ENCODE measurements at places on chromosomes 5 and 9.
A peak's percentile ranks its signal among the peaks of the same experiment; 100 is the strongest.

DNA sequence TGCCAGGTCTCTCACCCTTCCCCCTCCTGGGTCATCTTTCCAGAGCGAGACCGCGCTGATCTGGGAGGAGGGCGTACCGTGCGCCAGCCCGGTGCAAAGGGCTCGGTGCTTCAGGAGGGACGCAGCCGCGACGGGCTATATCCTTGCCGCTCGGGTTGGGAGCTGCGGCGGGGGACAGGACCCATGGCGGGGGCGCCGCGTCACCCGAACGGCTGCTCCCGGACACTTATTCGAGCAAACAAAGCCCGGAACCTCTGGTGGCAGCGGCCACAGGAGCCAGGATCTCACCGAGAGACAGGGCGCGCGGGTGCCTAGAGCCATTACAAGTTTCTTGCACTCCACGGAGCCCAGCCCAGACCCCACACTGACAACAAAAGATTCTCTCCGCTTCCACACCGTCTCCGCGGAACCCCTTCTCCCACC lies 1.3 kb downstream of the SEMA6A start:
- DNase-seq = no peak

- no peak for DNase-seq
Observed at GRCh38 chr5:158108177-158108576, 249.2 kb upstream of the CLINT1 start.

DNA sequence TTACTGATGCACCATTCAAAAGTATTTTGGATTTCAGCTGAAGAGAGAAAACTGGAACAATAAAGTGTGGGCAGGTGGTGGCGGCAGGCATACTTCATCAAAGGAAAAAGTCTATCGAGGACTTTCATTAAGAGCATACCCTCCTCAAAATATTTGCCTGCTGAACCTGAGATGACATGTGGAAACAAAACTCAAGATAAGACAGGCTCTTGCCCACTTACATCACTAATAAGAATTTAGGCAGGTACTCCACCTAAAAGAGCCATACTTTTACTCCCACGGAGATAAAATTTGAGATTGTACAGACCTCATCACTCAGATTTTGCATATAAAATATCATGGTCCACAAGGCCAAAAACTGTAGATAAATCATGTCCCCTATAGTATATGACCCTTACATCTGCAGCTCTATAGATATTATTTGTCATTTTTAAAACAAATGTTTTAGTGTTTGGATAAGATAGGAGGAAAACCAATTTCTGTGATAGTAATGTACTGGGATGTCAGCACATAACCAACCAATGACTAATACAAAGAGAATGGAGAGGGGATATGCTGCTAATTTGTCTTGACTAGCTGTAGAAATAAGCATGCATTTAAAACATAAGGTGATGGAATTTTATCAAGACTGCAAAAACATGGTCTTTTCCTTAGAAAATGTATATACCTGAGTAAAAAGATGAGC lies 730.6 kb upstream of the ZNF608 start:
- no peak for DNase-seq

DNA sequence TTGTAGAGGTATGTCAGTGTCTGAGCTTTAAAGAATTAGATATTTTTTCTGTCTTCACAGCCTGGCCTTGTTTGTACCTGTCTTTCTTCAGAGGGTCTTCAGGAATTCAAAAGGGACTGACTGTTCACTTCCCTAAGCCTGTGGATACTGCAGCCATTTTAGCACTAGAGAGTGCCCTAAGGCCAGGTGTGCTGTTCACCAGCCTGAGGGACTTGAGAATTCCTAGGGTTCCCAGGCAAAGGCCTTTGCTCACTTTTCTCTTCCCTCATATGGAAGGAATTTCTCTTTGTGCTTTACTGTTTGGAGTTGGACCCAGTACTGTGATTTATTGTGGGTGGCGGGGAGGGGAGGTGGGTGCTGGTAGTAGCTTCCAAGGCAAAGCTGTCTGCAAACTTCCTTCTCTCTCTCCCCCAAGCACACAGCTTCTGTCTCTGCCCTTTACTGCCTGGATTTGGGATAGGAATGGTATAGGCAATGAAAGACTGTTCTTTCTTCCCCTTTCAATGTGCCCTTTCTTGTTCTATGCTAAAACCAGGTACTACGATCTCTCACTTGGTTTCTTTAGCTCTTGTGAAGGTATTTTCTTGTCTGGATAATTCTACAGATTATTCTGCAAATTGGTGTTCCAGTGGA lies 9.7 kb upstream of the LRRC70 start:
- DNase-seq = no peak

- no peak for DNase-seq
Observed at GRCh38 chr9:1273859-1274258, 223.7 kb downstream of the DMRT2 start.

GRCh38 chr5:124918618-124919017 lies 172.2 kb upstream of the ZNF608 start:
- no peak for DNase-seq

GRCh38 chr9:3480353-3480655 lies 45.5 kb downstream of the RFX3 start:
- DNase-seq = no peak

DNA sequence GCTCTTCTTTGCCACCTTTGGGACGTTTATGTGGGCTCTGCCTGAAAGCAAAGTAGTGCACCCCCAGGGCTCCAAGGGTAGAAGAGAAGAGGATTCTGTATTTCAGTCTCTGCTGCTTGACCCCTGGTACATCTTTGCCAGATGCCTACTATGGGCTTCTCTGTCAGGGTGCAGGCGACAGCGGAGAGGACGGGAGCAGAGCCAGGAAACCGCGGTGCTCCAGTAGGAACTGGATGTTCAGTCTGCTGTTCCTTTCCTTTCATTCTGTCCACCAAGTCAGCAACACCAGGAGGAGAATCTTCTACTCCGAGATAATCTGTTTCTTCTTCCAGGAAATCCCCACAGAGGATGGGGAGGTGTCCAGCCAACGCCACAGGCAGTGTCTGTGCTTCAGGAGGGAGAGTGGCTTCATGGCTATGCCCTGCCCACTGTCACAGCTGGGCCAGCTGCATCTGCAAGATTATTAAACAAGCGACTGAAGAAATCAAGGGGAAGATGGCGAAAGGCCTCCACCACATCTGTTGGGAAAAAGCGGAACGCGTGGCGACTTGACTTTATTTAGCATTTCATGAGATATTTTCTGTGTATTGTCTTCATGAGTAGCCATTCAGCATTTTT lies 398.3 kb downstream of the IRX1 start:
- DNase-seq = no peak

DNA sequence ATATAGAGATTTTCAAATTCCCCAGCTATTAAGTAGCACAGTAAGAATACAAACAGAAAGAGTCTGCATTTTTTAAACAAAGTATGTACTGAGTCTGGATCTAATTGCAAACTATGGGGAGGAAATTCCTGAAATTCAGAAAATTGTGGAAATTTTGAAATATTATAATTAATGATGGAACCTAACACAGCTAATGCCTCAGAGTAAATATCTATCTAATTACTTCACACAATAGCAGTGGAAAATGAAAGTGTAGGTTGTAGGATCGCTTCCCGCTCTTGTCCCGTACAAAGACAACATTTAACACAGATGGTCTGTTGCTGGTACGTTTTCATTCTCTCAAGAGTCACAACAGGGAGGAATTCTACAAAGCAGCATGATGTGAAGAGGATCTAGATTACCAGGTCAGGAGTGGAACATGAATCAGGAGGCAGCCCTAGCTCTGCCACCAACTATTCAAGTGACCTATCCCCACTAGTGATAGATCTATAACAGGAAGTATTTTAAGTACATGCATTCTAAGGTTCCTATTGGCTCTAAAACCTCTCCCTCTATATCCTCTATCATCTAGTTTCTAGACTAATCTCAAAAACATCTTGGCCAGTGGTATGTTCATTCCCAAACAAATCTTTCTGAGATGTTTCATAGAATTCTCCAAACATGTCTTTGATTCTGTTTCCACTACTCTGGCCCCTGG lies 58.9 kb upstream of the GRAMD2B start:
- DNase-seq = no peak

GRCh38 chr5:178492278-178492677 lies 97.9 kb downstream of the COL23A1 start:
- DNase-seq = no peak

- DNase-seq = no peak
Observed at GRCh38 chr9:88936132-88936531, 55.1 kb upstream of the S1PR3 start.

GRCh38 chr5:36300191-36300926 lies 1.3 kb downstream of the RANBP3L start:
- no peak for DNase-seq

- DNase-seq = no peak
Observed at GRCh38 chr9:135810806-135811575, 96.4 kb downstream of the CAMSAP1 start.

DNA sequence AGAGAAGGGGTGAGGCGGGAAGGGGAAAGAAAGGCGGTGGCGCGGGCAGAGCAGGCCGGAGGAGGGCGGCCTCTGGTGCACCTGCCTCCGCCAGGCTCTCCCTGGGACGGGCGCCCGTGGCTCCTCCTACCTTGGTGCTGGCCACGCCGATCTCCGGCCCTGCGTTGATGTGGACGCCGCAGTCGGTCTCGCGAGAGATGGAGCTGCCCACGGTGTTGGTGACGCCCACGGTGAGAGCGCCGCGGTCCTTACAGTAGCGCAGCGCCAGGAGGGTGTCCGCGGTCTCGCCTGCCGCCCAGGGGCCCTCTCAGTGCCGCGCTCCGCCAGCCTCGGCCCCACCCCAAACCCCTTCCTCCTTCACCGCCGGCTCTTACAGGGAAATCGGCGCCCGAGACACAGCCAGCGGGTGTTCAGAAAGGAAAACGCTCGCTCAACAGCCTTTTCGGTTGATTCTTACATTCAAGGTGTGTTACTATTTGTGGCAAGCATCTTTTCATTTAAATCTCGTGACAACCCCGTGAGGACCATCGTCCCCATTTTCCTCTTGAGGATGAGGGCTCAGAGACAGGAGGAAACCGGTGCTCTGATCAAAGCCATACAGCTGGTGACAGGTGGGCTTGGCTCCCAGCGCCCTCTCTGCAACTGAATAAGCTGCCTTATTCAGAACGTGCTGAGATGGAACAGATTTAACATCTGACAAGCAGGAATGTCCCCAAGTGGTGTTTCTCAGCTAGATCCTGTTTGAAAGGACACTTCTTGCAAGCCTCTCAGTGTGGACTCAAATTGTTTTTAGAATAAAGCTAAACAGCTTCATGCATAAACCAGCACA lies 22.0 kb upstream of the MAPK9 start:
- DNase-seq = no peak

GRCh38 chr5:89556215-89556913 lies 673.4 kb upstream of the MEF2C start:
- peak; percentile 72 for DNase-seq

GRCh38 chr5:139461698-139462097 lies 845 bp downstream of the ECSCR start:
- DNase-seq = no peak

DNA sequence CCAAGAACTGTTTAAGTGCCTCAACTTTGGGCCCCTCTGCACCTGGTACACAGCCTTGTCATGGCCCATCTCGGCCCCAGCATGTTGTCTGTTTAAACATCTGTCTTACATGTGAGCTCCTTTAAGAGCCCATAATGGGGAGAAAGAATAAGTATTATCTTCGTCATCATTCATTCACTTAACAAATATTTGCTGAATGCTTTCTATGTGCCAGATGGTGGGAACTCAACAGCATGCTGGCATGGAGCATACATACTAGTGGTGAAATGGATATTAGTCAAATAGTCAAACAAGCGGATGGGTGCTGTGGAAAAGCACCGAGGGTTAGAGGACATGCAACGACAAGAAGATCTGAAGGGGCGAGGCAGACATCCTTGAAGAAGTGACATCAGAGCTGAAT lies 54.5 kb downstream of the GABBR2 start:
- no peak for DNase-seq

GRCh38 chr9:111186021-111186530 lies 143.9 kb downstream of the OR2K2 start:
- DNase-seq = no peak

- DNase-seq = no peak
Observed at GRCh38 chr5:14206028-14206725, 63.0 kb downstream of the TRIO start.

DNA sequence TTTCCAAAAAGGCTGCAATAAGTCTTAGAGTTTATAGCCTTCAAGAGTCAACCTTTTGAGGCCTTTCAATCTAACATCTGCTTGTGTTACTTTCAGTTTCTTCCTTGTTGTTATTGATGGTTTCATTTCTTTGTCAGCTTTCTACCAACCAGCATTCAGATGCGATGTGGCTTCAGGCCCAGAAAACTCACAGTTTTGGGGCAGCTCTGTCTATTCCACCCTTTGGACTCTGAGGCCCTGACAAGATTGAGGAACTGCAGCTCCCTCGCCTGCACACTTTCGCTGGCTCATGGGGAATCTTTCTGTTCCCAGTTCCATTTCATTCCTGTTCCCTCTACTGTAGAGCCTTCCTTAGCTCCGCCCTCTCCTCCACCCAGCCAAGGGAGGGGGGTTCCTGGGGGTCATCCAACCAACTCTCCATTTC lies 13.3 kb upstream of the WHRN start:
- DNase-seq = no peak

- DNase-seq = no peak
Observed at GRCh38 chr5:174204535-174205313, 159.2 kb downstream of the NSG2 start.

- no peak for DNase-seq
Observed at GRCh38 chr9:88979021-88979420, 12.2 kb upstream of the S1PR3 start.

DNA sequence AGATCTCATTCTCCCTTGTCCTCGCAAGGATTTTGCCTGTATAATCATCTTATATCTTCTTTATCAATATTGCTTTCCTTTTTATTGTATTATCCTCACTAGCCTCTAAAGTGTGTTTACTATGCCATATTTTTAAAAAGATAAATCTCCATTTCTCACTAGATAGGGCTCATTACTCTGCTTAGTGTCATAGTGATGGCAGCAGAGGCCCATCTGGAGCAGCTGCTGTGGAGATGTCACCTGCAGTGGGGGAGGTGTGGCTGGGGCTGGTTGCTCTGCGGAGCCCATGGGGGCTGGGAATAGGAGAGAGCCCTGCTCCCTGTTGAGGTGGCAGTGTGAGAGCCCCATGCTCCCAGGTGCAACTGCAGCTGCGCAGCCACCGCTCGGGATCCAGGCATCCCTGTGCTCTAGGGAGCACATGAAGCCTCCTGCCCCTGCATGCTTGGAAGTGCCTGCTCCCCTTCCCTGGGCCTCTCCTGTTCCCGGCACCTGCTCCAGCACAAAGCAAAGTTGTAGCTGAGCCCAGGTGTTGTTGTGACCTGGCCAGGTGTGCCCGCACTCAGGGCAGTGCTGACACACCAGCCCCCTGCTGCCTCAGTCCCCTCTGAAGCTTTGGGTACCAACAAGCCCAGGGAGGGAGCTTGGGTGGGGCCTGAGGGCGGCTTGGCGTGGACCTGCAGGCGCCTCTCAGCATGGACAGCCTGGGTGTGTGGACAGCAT lies 144.6 kb upstream of the MRPS30 start:
- no peak for DNase-seq

DNA sequence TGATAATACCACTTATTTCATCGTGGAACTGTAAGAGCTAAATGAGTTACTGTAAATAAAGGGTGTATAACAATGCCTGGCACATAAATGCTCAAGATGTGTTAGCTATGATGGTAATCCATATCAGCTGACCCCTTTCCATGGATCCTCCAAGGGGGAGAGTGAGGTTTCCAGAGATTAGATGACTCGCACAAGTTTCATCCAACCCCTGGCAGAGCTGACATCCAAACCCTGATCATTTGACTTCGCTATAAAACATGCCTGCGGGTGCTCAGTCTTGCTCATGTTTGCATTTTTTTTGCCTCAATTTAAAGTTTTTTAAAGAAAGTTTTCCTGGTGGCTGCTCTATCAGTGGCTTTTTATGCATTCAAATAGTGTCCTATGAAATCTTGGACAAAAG lies 145.7 kb upstream of the SMIM23 start:
- DNase-seq = no peak

Data from non-pigmented ciliary epithelial cell (primary cell).